ENCODE measurements at places on chromosomes 7 and 10.
A peak's percentile ranks its signal among the peaks of the same experiment; 100 is the strongest.

- DNase-seq = no peak
Measured at GRCh38 chr10:17179002-17179401, 22.5 kb downstream of the TRDMT1 start.

DNA sequence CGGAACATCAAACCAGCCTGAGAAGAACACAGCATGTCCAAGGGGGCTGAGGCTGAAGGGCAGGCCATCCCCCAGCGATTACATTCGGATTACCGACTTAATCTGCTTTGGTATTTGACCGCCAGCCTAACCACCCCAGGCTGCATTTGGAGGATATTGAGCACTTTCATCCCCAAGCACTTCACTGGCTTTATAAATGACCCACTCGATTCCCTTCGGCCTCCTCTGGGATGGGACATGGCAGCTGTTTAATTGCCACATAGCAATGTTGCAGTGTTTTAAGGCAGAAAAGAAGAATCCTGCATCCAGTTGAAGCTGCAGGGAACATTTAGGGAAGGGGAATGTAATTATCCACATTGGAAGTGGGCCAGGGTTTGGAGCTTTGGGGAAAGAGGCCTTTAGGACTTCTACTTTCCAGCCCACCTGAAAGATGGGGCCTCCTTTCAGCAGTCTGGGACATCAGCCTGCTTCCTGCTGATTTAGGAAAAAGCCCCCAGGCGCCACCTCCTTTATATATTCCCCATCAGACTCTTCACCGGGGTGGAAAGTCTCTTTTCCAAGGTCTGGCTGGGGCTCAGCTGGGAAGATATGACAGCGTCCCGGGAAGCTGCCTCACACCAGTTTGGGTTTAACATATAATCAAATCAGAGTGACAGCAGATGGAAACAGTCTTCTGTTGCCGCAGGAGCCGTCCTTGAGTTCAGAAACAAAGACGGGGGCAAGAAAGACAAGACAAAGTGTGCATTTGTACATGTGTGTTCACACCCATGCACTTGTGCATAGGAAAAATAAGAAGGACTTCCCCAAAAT lies 9.2 kb downstream of the DPCD start:
- no peak for DNase-seq

DNA sequence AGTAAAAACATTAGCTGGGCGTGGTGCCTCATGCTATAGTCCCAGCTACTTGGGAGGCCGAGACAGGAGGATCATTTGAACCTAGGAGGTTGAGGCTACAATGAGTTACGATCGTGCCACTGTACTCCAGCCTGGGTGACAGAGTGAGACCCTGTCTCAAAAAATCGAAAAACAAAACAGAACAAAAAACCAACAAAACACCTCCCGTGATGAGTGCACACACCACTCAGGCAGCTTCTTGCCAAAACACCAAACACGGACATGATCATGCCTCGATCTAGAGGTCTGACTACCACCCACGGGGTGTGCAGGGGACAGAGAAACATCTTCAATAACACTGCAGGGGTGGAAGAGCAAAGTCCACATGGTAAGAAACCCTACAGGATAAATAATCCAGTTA lies 44.4 kb downstream of the AMZ1 start:
- DNase-seq = no peak

GRCh38 chr7:42831006-42831717 lies 80.7 kb downstream of the C7orf25 start:
- DNase-seq = no peak

DNA sequence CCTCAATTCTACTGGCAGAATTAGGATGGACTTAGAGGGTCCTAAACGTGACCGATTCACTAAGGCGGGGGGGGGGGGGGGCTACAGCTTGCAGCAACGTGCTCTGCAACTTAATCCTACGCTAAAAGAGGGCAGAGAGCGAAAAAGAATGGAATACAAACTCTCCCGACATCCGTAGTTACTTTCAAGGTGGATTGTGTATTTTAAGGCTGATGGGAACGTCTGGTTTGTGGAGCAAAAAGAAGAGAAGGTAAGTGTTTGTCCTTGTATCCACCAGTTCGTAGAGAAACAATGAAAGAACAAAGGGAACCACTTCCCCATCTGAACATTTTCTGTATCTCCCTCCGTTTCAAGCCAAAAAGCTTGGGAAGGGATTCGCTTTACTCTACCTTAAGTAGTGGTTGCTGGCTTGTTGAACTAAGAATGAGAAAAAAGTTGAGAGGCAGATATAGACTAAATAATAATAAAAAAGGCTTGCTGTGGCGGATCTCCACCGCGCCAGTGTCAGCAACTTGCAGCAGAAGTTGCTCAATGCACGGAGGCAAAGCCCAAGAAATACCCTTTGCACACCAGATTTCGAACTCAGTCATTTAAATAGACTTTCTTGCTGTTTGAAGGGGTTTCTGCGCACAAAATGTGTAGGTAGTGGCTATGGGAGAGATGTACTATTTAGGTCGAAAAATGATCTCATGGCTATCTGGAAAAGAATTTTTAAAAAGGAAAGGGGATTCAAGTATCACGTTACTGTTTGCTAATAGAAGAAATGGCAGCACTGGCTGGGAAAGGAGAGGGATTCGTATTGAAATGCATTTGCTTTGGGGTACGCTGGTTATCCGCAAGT lies 736 bp downstream of the SKIDA1 start:
- peak; percentile 55 for DNase-seq

DNA sequence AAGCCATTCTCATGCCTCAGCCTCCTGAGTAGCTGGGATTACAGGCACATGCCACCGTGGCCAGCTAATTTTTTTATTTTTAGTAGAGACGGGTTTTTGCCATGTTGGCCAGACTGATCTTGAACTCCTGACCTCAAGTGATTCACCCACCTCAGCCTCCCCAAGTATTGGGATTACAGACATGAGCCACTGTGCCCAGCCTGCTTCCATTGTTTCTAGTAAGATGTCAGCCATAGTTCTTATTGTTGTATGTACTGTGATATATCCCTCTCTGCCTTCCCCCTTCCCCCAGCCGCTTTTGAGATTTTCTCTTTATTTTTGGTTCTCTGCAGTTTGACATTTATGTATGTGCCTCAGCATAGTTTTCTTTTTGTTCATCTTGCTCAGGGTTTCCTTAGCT lies 87.9 kb upstream of the KLF14 start:
- no peak for DNase-seq

DNA sequence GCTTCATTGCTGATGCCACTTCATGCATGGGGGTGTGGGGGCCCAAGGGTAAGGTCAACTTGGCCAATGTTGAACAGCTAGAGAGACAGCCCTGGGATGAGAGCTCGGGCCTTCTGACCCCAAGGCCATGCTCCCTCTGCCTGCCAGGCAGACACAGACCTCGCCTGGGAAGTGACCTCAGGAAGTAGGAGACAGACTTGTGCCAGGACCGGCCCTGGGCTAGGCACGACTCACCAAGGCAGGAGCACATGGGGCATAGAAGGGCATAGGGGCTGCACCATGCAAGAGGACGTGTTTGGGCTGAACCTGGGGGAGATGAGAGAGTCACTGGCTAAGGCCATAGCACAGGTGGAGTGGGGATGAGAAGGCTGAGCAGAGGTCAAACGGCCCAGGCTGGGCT lies 27.1 kb downstream of the ZCCHC24 start:
- DNase-seq = no peak

DNA sequence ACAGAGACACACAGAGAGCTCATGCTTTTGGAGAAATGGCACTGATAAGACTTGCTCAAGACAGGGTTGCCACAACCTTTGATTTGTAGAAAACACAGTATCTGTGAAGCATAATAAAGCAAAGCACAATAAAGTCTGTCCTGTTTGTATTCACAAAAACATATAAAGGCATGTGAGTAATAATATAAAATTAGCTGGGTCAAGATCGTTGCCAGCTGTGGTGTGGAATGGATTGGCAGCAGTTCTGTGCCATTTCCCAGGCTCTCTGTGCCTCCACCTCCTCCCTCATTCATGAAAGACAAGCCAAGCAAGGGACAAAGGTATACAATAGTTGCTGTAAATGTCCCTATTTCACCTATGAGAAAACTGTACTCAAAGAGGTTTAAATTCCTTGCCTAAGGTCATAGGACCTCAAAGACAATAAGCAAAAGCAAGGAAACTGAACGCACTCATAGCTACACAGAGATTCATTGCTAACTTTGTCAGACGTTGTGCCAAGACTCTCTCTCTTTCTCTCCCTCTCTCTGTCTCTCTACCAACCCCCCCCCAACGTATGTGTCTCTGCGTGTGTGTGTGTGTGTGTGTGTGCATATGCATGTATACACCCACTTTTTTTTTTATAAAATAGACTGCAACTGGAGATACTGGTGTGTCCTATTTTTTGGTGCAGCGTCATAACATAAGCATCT lies 31.8 kb downstream of the CHST3 start:
- no peak for DNase-seq

DNA sequence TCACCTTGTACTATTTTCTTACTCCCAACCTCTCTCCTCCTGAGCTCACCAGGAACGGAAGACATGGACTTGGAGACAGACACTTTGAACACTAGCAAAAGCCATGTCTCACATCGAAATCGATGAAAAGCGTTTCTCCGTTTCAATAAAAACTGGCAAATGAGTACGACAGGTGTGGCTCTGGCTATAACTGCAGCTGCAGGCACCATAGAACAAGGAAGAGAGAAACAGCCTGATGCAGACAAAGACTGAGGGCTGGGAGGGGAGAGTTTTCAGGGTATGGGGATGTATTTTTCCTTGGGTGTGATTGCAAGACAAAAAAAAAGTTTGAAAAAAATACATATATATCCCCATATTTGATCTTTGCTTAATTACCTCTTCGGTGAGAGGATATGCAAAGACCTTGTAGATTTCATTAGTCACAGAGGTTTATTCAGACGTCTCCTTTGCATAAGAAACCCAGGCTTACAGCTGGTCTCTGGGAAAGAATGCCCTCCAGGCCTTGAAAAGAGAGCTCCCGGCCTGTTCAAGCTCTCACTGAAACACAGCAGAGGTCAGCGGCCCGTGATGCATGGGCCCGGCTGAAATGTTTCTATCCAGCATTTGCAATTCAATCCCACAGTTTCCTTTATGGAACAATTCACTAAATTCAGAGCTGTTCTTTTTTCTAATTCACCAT lies 63.1 kb downstream of the TLL2 start:
- no peak for DNase-seq

All from NCI-H446 (cell line).